ENCODE measurements at places on chromosomes 11 and 22.

GRCh38 chr22:40310768-40311120 lies 35.6 kb upstream of the ADSL start:
- no peak overlapping the region for H3K4me3 ChIP-seq
- no peaks in the 10 kb centered on the region for H3K27me3 ChIP-seq
- H3K4me1 ChIP-seq = no peaks in the 10 kb centered on the region
- peaks cover 84% of the 10 kb centered on the region for H3K36me3 ChIP-seq
- DNase-seq = no peak
- no peak overlapping the region for H3K27ac ChIP-seq

- no peak for DNase-seq
- H3K4me1 ChIP-seq = peaks cover 26% of the 10 kb centered on the region
- H3K27me3 ChIP-seq = peaks cover 3% of the 10 kb centered on the region
- H3K4me3 ChIP-seq = no peak overlapping the region
- H3K36me3 ChIP-seq = no peaks in the 10 kb centered on the region
Observed at GRCh38 chr22:41023299-41023623, 69.1 kb upstream of the EP300 start.

DNA sequence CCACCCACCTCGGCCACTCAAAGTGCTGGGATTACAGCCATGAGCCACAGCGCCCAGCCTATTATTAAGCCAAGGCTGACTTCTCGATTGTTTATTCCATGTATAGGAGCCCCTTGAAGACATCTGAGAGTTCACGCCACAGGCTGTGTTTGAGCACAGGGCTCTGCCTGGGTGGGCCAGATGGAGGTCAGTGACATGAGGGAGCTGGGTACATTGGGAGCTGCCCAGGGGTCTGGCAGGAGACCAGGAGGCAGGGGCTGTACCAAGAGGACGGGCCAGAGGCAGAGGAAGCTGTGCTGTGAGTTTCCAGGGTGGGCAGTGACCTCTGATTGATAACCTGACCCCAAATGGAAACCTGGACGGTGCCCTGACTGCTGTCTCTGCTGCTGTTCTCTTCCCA lies 5.4 kb downstream of the LMF2 start:
- H3K4me3 ChIP-seq = no peak overlapping the region
- DNase-seq = no peak
- no peaks in the 10 kb centered on the region for H3K27me3 ChIP-seq
- H3K36me3 ChIP-seq = peaks cover 39% of the 10 kb centered on the region
- H3K4me1 ChIP-seq = peaks cover 27% of the 10 kb centered on the region
- no peak overlapping the region for H3K27ac ChIP-seq

DNA sequence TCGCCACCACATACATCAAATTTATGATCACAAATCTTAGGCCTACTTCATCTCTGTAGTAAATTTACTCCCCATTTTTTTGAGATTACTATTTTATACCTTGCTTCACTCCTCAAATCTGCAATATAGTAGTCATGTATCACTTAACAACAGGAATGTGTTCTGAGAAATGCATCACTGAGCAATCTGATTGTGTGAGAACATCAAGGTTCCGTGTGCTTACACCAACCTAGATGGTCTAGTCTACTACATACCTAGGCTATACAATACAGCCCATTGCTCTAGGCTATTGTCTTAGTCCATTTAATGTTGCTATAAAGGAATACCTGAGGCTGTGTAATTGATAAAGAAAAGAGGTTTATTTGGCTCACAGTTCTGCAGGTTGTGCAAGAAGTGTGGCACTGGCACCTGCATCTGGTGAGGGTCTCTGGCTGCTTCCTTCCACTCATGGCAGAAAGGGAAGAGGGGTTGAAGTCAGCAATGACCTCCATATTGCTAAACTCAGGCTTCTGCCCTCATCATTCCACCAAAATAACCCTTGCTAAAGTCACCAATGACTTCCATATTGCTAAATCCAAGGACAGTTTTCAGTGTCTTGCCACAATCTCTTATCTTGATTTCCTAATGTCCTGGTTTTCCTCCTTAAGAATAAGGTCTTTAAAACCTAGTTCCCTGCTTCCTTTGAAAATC lies 140.3 kb downstream of the RBFOX2 start:
- no peak overlapping the region for H3K27ac ChIP-seq
- H3K27me3 ChIP-seq = no peaks in the 10 kb centered on the region
- no peak overlapping the region for H3K4me3 ChIP-seq
- no peaks in the 10 kb centered on the region for H3K36me3 ChIP-seq
- no peak for DNase-seq

DNA sequence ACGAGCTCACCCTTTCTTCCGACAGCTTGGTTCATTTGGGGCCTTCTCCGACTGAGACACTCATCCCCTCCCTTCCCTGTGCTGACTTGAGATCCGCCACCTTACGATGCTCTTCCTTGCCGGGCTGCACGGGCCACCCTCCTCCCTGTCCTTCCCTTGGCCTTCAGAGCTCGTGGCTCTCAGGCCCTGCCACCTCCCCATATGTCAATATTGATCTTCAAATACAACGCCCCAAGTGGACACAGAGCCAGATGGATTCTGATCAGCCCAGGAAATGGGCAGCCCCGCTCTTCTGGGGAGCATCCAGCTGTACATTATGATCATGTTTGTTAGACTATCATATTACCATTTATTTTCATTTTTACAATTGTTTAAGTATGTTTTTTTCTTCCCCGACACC lies 812.8 kb downstream of the TBC1D22A start:
- no peak overlapping the region for H3K27ac ChIP-seq
- H3K4me1 ChIP-seq = no peaks in the 10 kb centered on the region
- no peaks in the 10 kb centered on the region for H3K27me3 ChIP-seq
- DNase-seq = no peak

DNA sequence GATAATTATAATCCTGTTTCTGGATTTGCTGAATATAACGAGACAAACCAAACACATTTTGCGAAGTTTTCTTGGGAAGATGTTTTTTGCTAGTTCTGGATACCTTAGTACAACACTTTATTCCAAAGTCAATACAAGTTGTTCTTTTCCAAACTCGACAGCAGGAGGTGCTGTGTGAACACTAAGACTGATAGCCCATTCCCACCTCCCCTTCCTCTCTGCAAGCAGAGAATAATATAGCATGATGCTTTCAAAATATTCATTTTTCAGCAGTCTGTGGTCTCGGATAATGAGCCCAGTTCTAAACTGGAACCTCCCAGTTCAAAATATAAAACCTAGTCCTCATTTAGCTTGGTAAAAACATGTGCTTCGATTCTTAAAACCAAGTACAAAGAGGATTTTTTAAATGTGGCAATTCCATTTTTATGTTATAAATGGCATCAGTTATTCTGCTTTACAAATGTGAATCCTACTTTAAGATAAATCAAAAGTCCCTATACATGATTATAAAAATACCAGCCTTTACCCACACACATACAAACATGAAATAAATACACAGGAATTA lies 129.1 kb downstream of the DCDC1 start:
- no peak overlapping the region for H3K4me3 ChIP-seq
- H3K27ac ChIP-seq = no peak overlapping the region
- H3K4me1 ChIP-seq = no peaks in the 10 kb centered on the region
- DNase-seq = peak; percentile 29
- no peaks in the 10 kb centered on the region for H3K36me3 ChIP-seq

GRCh38 chr11:106091480-106092123 lies 14.1 kb downstream of the AASDHPPT start:
- peaks cover 88% of the 10 kb centered on the region for H3K36me3 ChIP-seq
- DNase-seq = no peak
- H3K27ac ChIP-seq = no peak overlapping the region
- peaks cover 17% of the 10 kb centered on the region for H3K4me1 ChIP-seq

DNA sequence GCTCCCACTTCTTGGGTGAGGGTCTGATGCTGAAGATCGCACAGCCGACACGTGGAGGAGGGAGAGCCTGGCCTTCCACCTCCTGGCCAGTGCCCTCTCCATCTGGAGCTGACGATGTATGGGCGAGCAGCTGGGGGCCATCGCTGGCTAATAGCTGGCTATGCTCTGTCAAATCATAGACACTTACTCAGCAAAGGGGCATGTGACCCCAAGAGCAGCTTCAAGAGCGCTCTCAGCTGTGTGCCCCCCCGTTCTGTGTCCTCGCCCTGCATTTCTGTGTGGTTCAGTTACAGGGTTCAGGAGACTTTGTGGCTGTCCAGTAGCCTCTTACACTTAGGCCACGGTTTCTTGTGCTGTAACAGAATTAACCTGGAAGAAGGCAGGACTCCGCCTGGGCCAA lies 26.4 kb downstream of the FBLN1 start:
- no peak for DNase-seq
- H3K27me3 ChIP-seq = peaks cover 17% of the 10 kb centered on the region
- H3K4me3 ChIP-seq = no peak overlapping the region
- no peaks in the 10 kb centered on the region for H3K36me3 ChIP-seq

DNA sequence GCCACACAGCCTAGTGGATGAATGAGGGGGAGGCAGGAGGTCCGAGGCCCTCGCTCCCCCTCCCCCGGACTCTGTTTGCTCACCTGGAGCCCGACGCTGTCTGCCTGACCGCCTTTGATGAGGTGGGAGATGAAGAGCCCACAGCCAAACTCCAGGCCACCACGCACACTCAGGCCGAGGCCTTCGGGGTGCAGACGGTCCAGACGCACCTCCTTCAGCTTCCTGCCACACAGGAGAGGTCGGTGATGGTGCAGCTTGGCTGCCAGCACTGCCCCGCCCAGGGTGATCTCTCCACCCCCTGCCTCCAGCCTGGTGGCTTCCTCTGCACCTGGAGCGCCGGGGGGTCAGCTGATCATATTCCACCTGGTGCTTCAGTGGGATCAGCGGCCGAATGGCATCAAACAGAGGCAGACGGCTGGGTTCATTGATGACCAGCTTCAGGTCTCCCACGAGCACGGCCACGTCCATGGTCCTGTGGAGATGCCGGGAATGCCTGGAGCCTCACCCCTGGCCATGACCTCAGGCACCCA lies 13.1 kb downstream of the USH1C start:
- H3K4me1 ChIP-seq = no peaks in the 10 kb centered on the region
- no peaks in the 10 kb centered on the region for H3K36me3 ChIP-seq
- no peak overlapping the region for H3K27ac ChIP-seq
- H3K27me3 ChIP-seq = peaks cover 10% of the 10 kb centered on the region
- no peak overlapping the region for H3K4me3 ChIP-seq

DNA sequence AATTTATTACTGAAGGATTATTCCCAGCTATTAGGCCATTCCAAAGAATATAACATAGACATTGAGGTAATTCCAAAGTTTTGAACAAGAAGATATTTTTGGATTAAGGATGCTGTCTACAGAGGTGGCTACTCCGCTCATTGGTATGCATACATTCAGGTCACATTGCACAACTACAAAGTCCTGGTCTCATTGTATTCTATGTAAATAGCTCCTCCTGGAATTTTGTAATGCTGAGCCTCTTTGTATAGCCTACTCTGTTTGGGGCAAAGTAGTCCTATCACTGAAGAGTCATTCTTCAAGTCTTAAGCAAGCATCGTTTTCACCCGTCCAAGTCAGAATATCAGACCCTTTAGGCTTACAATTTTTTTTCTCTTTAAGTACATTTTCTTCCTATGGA lies 142.4 kb downstream of the KIF18A start:
- no peak overlapping the region for H3K27ac ChIP-seq
- DNase-seq = no peak
- H3K4me3 ChIP-seq = no peak overlapping the region
- no peaks in the 10 kb centered on the region for H3K36me3 ChIP-seq
- no peaks in the 10 kb centered on the region for H3K27me3 ChIP-seq
- H3K4me1 ChIP-seq = no peaks in the 10 kb centered on the region

GRCh38 chr11:66969584-66970225 lies 5.4 kb upstream of the C11orf86 start:
- H3K27me3 ChIP-seq = no peaks in the 10 kb centered on the region
- DNase-seq = no peak
- H3K36me3 ChIP-seq = no peaks in the 10 kb centered on the region
- 0 out of 2 replicates have a peak, but pooled peaks cover 3% of the 10 kb centered on the region for H3K4me1 ChIP-seq
- H3K4me3 ChIP-seq = no peak overlapping the region

DNA sequence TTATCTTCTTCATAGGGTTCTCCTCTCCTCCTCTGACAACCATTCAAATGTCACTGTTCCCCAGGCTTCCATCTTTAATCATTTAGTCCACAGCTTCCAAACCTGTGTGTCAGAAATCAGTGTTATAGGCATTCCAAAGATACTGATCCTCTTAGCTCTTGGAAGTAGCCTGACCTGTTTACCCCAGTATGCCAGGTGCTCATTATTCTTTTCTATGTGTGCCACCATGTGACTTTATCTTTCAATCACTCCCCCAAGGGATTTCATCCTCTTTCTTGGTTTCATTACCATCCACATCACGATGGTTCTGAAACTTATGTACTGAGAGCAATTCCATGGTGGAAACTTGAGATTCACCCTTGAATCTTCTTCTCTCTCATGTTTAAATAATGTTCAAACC lies 7.6 kb downstream of the POU2AF2 start:
- no peak overlapping the region for H3K27ac ChIP-seq
- DNase-seq = no peak
- H3K4me1 ChIP-seq = no peaks in the 10 kb centered on the region
- H3K36me3 ChIP-seq = no peaks in the 10 kb centered on the region

GRCh38 chr11:27353593-27354358 lies 9.2 kb downstream of the CCDC34 start:
- no peak overlapping the region for H3K4me3 ChIP-seq
- DNase-seq = no peak
- H3K36me3 ChIP-seq = peaks cover 25% of the 10 kb centered on the region
- H3K27me3 ChIP-seq = no peaks in the 10 kb centered on the region
- H3K27ac ChIP-seq = no peak overlapping the region
- peaks cover 4% of the 10 kb centered on the region for H3K4me1 ChIP-seq

DNA sequence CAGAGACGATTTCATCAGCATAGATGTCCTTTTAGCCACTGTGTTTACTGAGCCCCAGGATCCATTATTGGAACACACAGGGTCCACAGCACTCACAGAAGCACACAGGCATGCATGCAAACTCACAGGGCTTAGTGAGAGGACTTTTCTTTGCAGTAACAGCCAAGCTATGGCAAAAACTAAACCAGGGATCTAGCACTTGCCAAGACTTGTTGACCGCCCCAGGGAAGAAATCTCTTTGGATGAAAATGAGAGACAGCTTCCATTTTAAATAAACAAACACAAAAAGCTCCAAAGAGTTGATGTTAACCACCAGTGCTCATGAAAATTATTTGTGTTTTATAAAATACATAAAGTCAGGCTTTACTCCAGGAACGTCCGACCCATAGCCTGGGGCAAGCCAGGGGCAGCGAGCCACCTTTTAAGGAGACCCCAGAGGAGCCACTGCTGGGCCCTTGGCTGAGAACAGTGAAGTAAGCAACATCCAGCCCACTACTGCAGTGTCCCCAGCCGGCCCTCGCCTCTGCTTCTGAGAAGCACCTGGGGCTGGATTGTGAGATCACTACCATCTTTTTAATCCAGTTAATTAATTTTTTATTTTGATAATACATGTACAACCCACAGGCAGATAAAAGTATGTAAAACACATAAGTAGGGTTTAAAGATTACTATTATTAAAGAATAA lies 22.0 kb upstream of the TFIP11 start:
- no peaks in the 10 kb centered on the region for H3K27me3 ChIP-seq
- peaks cover 20% of the 10 kb centered on the region for H3K36me3 ChIP-seq
- no peaks in the 10 kb centered on the region for H3K4me1 ChIP-seq

GRCh38 chr11:46594374-46594700 lies 514 bp upstream of the AMBRA1 start:
- no peaks in the 10 kb centered on the region for H3K36me3 ChIP-seq
- DNase-seq = no peak
- H3K4me1 ChIP-seq = peaks cover 38% of the 10 kb centered on the region
- H3K4me3 ChIP-seq = peak overlapping the region; percentile 81
- H3K27ac ChIP-seq = peak overlapping the region; percentile 89
- no peaks in the 10 kb centered on the region for H3K27me3 ChIP-seq

- H3K4me1 ChIP-seq = no peaks in the 10 kb centered on the region
- H3K27ac ChIP-seq = no peak overlapping the region
- H3K4me3 ChIP-seq = no peak overlapping the region
- H3K36me3 ChIP-seq = peaks cover 9% of the 10 kb centered on the region
Observed at GRCh38 chr11:121067962-121068647, 32.9 kb upstream of the TECTA start.
